Activated T-cell treated with anti-CD3 and anti-CD28 coated beads for 48 hours (primary cell): ENCODE measurements at places on chromosomes 11 and 22.

DNA sequence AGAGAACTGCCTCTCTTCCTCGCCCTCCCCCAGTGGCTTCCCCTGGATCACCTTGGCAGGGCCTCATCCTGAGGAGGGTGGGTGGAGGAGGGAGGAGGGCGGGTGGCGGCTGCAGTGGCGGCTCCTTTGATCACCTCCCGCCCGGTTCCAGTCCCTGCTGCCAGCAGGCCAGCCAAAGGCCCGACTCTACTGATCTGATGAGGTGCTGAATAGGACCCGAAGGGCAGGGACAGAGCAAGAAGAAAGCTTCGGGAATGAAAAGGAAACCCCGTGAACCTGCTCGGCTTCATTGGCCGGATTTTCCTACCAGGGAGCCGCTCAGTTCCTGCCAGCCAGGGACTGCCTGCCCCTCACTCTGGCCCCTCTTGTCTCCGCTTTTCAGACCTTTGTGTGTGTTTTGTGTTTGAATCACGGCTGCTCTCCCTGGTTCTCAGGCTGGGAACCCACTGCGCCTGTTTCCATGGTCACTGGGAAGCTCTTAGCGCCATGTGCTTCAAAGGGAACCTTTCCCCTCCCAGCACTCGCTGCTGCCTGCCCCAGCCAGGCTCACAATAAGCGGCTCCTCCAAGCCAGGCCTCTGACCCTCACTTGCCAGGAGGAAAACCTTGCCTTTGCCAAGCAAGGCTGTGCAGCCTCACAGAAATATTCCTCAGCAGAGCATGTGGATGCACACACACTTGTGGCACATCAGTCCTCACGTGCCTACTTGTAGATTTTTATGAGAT is 56.8 kb downstream of the C22orf31 start:
- no peak for DNase-seq

DNA sequence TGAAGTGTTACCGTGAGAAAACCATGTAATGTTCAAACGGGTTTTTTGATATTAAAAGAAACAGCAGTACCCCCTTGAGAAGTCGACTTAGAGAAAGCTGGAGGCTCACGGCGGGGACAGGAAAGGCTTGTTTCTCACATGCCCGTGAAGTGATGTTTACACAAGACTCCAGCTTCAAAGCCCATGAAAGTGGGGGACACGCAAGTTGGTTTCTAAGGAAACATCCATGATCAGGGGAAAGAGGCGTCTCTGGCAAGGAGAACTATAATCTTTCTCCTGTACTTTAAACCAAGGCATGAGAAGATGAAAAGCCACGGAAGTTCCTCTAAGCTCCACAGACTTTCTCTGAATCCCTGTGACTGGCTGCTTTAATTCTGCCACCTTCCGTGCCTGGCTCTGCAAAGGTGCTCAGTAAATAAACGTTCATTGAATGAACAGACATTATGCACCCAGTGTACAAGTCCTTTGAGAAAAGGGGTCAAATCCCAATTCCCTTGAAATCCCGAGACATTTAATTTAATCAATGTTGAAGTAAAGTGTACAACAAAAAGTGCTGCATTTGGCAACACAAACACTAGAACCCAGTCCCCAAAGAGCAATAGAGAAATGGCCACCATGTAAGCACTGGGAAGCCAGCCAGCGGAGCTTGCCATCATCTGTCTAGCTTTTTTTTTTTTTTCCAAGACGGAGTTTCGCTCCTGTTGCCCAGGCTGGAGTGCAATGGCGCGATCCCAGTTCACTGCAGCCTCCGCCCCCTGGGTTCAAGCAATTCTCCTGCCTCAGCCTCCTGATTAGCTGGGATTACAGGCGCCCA is 58.7 kb downstream of the AHNAK start:
- no peak for DNase-seq

DNA sequence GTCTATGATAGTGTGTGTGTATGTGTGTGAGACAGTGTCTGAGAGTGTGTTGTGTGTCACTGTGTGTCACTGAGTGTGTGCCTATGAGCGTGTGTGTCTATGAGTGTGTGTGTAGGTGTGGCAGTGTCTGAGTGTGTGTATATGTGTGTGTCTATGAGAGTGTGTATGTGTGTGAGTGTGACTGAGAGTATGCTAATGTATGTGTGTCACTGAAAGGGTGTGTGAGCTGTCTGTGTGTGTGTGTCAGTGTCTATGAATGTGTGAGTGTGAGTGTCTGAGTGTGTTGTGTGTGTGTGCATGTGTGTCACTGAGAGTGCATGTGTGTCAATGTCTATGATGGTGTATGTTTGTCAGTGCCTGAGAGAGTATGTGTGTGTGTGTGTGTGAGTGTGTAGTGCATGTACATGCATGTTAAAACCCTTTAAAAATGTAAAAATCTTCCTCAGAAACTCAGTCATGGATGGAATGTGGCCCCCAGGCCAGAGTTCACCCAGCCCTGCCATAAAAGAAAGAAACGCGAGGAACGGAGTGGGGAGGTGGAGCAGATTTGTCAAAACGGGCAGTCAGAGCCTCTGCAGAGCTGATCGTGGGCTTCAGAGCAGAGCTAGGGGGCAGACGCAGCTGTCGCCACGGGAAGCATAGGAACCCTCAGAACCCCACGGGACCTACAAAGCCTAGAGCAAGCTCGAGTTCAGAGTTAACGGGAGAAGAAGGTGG is 218.8 kb downstream of the CTTN start:
- no peak for DNase-seq

DNA sequence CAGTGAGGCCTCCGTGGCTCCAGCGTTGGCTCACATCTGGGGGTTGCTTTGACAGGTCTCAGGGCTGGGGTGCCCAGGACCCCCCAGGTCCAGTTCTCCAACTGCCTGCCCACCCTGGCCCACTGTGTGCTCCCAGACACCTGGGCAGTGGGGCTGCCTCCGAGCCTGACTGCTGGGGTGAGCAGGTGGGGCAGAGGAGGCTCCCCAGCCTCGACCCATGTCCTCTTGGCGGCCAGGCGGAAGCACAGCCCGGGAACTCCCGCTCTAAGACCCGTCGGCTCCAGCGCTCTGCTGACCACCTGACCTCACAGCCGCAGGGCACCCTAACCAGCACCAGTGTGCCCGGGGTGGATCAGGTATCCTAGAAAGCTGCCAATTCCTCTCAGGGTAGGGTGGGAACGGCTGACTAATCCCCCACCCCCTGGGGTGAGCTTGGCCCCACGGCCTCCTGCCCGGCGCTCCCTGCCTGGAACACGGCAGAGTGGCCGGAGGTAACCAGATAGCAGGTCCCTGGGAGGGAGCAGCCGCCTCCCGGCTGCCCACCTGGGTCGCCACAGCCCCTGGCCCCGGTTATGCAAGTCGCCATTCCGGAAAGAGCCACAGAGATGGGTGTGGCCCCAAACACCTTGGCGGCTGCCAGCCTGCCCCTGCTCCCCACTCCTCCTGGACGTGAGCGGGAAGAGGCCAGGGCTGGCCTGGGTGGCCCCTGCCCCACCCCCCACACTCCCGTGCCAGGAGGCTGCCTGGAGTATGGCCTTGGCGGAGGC is 19.2 kb upstream of the MUC5B start:
- DNase-seq = no peak

GRCh38 chr11:95156916-95157541 is 67.4 kb downstream of the ENDOD1 start:
- DNase-seq = no peak

GRCh38 chr11:96334219-96334618 is 8.8 kb downstream of the MAML2 start:
- no peak for DNase-seq
